ENCODE measurements at places on chromosomes 3 and 15. TPM values are rescaled to one million over a fixed set of nuclear protein-coding genes. Genes with fewer than 3 reads are reported as not detected.

PDIA5 gene
- total RNA-seq = 6.0 TPM

SEMA6D gene
- total RNA-seq = not detected

DBR1 gene
- 27.6 TPM for total RNA-seq

SENP8 gene
- 0.62 TPM for total RNA-seq

CRTAP gene
- 55.0 TPM for total RNA-seq

XCR1 gene
- not detected for total RNA-seq

CNTN3 gene
- total RNA-seq = not detected

PLA1A gene
- 0.58 TPM for total RNA-seq

PLSCR5 gene
- not detected for total RNA-seq

- DNase-seq = no peak
These were observed 74.6 kb upstream of the BNC1 start for GRCh38 chr15:83358972-83359564.

- DNase-seq = peak; percentile 42
These were observed 28.8 kb downstream of the NUP210 start for GRCh38 chr3:13391308-13391707.

GRCh38 chr15:67072958-67073357, 7.6 kb downstream of the SMAD3 start:
- no peak for DNase-seq

- DNase-seq = no peak
These were observed 43.4 kb downstream of the ESYT3 start for GRCh38 chr3:138477801-138478200.

- DNase-seq = peak; percentile 57
These were observed 425 bp downstream of the ANPEP start for GRCh38 chr15:89814112-89814742.

DNA sequence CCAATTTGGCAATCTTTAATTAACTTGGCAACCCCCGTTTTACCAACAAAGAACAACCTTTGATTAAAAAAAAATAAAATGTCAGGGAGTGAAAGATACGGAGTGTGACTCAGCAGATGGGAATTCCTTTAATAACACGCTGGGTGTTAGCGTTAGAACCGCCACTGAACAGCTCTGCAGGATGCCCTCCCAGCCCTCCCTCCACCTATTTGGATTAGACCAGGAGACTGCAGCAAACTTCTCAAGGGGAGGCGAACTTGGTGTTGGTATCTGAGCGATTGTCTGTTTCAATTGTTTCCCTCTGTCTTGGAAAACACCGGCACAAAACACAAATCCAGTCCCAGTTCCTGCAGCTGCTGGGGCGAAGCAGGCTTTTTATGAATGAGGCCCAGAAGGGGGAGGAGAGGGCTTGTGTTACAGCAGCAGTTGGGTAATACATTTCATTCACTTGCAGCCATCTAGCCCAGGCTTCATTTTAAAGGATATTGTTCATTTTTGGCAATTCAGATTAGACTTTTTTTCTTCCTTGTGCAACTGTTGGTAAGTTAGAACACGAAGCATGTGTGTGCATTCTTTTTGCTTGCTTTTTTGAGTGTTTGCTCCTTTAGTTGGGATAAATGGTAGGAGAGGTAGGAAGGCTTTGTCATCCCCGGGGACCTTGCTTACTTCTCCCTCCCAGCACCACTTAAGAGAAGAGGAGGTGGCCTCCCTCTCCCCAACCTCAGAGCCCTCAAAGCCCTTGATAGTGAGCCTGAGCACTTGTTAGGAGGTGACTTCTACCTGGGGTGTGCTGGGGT, 152.3 kb downstream of the IGF1R start:
- DNase-seq = no peak

DNA sequence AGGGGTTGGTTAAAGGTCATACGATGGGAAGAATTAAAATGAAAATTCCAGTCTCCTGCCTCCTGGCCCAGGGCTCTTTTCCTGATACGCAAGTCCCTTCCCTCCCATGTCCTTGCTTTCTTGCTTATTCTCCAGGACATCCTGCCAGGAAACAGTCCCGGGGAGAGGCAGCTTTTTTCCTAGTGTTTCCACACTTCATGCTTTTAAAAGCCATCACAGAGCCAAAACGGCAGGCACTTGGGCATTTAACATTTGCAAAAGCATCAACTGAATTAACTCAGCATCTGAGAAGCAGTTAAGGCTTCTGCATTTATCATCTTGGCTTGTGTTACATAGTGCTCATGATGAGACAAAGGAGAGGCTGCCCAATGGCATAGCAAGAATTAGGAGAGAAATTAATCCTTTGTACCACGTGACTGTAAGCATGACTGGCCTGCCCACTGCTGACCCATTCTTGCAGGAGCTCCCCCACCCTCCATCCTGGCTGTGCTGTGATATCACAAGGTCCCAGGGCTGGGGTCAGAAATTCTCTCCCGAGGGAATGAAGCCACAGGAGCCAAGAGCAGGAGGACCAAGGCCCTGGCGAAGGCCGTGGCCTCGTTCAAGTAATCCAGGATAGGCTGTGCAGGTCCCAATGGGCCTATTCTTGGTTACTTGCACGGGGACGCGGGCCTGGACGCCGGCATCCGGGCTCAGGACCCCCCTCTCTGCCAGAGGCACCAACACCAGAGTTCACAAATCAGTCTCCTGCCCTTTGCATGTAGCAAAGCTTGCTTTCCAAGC, 21.6 kb upstream of the VILL start:
- no peak for DNase-seq

DNA sequence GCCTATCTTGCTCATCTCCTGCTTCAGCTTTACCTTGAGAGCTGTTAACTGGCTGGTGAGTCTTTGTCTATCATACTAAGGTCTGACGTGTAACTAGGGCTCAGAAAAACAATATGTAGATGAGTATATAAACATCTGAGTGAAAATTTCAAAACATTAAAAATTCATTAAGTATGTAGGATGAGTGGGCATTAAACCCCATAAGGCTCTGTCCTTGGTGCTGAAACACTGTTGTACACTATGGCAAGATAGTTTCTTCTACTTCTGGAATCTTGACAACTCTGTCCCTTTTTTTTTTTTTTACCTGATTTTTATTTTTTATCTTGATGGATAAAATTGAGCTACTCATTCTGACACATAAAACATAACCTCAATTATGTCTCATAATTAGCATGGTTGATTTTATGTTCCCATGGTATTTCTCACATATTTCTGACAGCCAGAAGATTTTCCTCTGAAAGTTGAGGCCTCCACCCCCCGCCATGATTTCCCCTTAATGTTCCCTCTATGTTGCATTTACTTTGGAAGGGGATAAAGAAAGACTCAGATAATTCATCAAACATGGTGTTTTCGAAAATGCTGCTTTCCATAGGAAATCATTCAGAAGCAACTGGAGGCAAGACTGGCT, 54.3 kb downstream of the DGKG start:
- DNase-seq = peak; percentile 27

- peak; percentile 12 for DNase-seq
These were observed 10.7 kb downstream of the XIRP1 start for GRCh38 chr3:39181408-39182335.

DNA sequence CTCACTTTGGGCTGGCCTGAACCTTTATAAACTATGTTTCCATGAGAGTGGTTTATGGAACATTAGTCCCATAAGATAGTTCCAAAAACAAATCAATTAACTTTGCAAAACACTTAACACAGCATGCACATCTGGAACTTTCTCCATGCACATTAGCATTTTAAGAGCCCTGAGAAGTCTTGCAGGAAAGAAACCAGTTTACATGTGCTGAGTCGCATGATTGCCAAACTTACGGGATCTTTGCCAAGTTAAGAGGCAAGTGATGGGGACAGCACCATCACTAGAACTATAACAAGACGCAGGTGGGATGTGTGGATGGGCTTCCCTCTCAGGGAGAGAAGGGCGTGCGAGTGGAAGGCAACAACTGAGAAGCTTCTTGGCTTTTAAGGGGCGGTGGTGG, 20.7 kb downstream of the ADAMTS9 start:
- DNase-seq = no peak

GRCh38 chr3:125000661-125001060, 55.1 kb downstream of the HEG1 start:
- no peak for DNase-seq

DNA sequence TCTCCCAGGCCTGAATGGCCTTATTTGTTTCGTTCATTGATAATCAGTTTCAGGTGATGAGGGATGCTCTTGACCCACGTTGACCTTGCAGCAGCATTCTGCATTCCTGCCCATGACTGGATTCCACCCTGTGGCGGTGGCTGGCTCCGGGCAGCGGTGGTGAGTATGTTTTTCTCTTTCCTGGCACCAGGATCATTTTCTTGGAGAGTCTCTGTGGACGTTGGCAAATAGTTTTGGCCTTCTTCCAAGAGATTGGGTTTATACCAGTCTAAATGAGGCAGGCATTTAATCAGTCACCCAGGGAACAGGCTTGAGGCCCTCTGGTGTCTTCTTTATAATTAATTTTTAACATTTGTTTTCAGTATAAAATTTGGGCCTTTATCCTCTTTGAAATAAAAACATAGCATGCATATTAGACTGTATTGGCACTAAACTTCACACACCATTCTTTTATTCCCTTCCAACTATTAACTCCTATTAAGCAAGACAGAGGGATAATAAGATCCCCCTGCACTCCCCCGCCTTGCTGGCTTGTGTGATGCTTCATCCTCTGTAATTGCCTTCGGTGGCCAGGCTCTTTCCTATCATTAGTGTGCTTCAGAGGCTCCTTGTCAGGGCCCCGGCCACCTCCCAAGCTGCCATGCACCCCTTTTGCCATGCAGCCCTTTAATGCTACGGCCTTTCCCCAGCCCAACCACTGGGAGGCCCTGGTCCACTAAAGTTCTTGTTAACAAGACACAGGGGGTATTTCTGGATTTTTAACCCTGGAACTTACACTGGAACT, 176.2 kb upstream of the TOPAZ1 start:
- no peak for DNase-seq

DNA sequence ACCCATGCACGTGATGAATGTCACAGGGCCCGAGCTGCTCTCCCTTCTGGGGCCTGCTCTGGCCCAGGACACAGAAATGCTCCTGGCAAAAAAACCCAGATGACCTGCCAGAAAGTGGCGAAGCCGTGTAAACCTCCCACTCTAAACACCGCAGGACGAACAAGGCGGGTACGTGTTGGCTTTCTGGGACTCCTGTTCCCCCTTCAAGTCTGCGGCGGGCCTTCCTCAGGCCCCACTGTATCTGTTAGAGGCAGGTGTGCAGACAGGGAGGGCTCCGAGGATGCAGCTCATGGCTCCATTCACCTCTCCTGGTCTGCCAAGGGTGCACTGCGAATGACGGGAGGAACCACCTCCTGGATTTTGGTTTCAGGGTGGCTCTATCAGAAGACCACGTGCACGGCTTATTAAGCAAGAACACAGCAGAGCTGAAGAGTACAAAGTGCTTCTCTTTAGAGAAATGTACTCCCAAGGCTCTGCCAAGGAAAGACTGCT, 173.8 kb downstream of the ADAMTS17 start:
- no peak for DNase-seq

DNA sequence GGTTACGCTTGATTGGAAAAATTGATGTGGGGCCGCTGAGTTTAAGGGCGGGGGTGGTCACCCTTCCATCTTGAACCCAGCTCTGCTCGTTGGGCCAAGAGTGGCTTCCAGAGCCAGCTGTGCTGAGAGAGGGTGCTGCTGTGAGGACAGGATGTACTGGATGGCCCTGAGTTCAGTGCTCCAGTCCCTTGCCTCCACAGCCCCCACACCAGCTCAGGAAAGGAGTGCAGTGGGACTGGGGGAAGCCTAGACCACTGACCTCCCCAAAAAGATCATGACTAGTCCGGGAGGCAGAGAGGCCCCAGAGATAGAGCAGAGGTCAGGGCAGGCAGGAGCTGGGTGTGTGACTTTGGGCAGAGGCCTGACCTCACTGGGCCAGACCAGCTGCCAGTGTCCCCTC, 4.0 kb upstream of the PTH1R start:
- DNase-seq = no peak

DNA sequence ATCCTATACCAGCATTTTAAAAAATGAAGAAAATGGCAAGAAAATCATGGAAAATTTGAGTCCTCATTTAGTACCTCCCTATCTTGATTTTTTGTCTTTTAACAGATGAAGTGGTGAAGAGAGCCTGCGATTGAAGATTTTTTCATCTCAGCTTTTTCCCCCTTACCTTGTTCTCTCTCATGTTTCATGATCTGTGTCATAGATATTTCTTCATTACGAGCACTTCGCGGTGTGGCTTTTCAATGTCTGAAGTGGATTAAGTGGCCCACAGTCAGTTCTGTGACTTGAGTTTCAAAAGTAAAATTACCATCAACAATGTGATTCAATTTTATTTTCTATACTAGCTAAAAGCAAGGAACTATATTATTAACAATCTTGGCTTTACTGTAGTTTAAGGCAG, 147.2 kb downstream of the FNDC3B start:
- no peak for DNase-seq

DNA sequence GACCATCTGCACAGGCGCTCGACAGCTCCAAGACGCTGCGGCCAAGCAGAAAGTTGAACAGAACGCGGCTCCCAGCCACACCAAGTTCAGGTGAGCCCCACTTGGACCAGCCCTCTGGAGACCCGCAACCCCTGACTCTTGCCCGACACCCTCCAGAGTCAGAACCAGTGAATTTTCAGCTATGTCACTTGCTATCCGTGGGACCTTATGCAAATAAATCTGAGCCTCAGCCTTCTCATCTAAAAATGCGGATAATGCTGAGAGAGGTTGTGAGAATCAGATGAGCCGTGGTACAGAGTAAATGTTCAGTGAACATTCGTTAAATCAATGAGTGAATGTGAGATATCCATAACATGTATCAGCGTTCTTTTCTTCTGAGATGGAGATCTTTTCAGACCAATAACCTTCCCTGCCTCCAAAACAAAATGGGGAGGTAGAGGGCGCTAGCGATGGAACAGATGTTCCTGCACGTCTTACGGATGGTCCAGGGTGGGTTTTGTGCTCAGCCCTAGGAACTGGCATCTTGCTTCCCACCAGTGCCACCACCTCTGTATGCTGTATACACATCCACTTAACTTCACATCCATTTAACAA, 524 bp downstream of the MRPS11 start:
- DNase-seq = no peak

DNA sequence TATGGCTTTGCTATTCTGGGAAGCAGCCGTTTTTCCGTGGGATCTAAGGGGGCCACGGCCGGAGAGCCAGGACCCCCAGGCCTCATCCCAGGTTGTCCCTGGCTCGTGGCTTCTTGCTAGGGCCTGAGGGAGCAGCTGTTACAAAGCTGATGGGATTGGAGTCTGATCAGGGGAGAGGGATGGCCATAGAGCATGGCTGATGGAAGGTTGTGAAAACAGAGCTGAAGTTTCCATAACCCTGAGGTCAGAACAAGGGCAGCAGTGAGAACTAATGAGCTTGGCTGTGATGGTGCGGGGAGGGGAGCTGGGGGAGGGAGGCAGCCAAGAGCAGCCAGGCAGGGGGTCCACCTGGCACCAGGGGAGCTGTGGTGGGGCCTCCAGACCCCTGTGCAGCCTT, 63.0 kb downstream of the LINGO1 start:
- DNase-seq = no peak

GRCh38 chr3:122530164-122530563, 15.4 kb upstream of the KPNA1 start:
- no peak for DNase-seq

DNA sequence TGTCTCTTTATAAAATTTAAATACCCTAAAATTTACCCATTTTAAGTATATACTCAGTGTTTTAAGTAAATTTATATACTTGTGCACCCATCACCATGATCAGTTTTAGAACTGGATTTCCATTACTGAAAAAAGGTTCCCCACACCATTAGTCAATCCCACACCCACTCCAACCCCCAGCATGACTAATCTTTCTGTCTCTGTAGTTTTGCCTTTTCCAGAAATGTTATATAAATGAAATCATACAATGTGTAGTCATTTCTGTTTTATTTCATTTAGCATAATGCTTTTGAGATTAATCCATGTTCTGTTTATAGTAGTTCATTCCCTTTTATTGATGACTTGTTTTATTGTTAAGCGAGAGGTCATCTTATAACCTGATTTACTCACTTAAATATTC, 66.1 kb upstream of the LIMD1 start:
- no peak for DNase-seq

GRCh38 chr15:78108300-78109084, 16.1 kb downstream of the SH2D7 start:
- peak; percentile 87 for DNase-seq
